ENCODE measurements at places on chromosomes 3 and 15. TPM values are rescaled to one million over a fixed set of nuclear protein-coding genes. Genes with fewer than 3 reads are reported as not detected.

- DNase-seq: no peak
These were observed 66.9 kb downstream of the DCLK3 start for GRCh38 chr3:36697229-36698001.

GASK1A gene
- total RNA-seq: 10.1 TPM

DNA sequence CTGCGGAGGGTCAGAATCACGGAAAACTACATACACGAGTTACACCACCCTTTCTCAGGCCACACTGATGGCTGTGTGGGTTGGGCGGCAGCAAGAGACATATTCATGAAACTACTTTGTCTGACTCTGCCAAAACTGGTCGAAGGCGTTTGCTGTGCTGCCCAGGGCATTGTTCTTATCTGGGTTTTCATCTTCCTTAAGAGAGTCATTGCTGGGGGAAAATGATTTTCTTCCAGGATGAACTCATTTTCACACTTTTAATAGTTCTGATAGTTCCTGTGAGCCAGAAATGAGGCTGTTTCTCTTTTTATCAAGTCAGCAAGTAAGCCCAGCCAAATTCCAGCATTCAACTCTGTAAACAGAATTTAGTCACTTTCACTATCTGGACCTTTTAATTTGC is 47.6 kb downstream of the TRIM71 start:
- DNase-seq: no peak

DNA sequence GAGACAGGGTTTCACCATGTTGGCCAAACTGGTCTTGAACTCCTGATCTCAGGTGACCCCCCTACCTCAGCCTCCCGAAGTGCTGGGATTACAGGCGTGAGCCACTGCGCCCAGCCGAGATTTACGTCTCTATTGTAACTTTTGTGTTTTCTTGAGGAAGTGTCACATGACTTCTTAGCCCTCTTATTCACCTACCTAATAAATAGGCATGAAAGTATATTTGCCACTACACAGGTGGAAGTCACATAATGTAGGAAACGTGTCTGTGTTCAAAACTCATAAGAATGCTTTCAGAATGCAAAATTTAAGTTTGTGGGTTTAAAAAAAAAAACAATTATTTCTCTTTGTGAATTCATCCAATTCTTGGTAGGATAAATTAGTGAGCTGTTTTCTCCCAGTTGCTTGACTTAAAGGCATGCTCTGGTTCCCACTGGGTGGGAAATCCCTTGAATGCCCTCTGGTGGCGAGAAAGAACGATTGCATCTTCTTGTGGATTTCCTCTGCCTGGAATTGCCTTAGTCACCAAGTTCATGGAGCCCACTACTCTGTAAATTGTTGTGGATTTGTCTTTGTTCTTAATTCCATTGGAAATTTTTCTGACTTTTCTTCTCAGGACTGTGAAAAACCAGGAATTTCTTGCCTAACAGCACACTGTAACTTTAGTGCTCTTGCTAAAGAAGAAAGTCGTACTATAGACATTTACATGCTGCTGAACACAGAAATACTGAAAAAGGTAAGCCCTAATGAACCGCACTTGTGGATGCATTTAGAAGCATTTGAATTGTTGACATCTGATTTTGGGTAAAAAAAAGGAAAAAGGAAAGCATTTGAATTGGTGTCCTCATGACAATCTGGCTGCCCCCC is 82.2 kb upstream of the CTDSPL start:
- DNase-seq: no peak
